Fibroblast of villous mesenchyme (primary cell): ENCODE measurements at places on chromosomes 13 and 19. TPM values are rescaled to one million over a fixed set of nuclear protein-coding genes. Genes with fewer than 3 reads are reported as not detected.

The FOXA3 gene
- not detected in 2 replicates for total RNA-seq

The ZNF878 gene
- under 0.01 TPM in 2 replicates for total RNA-seq

The DOHH gene
- 10.4 and 11.6 TPM in 2 replicates for total RNA-seq

The PCDH20 gene
- total RNA-seq = under 0.01 and 0.43 TPM in 2 replicates

The GAPDHS gene
- total RNA-seq = not detected in 2 replicates

The C1QTNF9B gene
- total RNA-seq = 0.64 and 0.86 TPM in 2 replicates

The NAPA gene
- total RNA-seq = 72.5 and 82.8 TPM in 2 replicates

The MAMSTR gene
- 1.7 and 2.3 TPM in 2 replicates for total RNA-seq

The CASP14 gene
- total RNA-seq = not detected in 2 replicates

The CBY2 gene
- not detected in 2 replicates for total RNA-seq

The EDNRB gene
- 8.1 and 8.2 TPM in 2 replicates for total RNA-seq

The IZUMO2 gene
- total RNA-seq = not detected in 2 replicates

The MAG gene
- not detected in 2 replicates for total RNA-seq

The ZMYM2 gene
- 54.1 and 69.1 TPM in 2 replicates for total RNA-seq

The KIR3DL2 gene
- total RNA-seq = not detected in 2 replicates

The IGSF23 gene
- 0.32 and 0.43 TPM in 2 replicates for total RNA-seq

The FCGBP gene
- total RNA-seq = under 0.01 TPM in 2 replicates

The ZNF560 gene
- total RNA-seq = 0.86 and 0.97 TPM in 2 replicates

The SIGLEC12 gene
- not detected in 2 replicates for total RNA-seq

The YIF1B gene
- 50.1 and 65.7 TPM in 2 replicates for total RNA-seq
